Skeletal muscle tissue (tissue), 5 donors: ENCODE measurements at places on chromosomes 12 and 14. TPM values are rescaled to one million over a fixed set of nuclear protein-coding genes. Genes with fewer than 3 reads are reported as not detected.

The KRT78 gene
- not detected for total RNA-seq

The NFATC4 gene
- 21.4 TPM for total RNA-seq

The HNRNPA1 gene
- 467 TPM for total RNA-seq

The PRDM4 gene
- total RNA-seq = 9.9 TPM

The ANP32D gene
- not detected for total RNA-seq

The PLEKHG7 gene
- 0.52 TPM for total RNA-seq

The SLCO1B3 gene
- under 0.01 TPM for total RNA-seq

The DPPA3 gene
- not detected for total RNA-seq

The SERPINA10 gene
- total RNA-seq = not detected

The LRRIQ1 gene
- not detected for total RNA-seq

The TEDC1 gene
- 2.1 TPM for total RNA-seq

The MORN3 gene
- total RNA-seq = under 0.01 TPM

The TEX52 gene
- not detected for total RNA-seq

The MGST1 gene
- 12.5 TPM for total RNA-seq

The INSM2 gene
- not detected for total RNA-seq

The FOXM1 gene
- total RNA-seq = 0.52 TPM

The ZFHX2 gene
- not detected for total RNA-seq

The LPAR5 gene
- 1.0 TPM for total RNA-seq

The B4GALNT3 gene
- total RNA-seq = 4.2 TPM

The OR6S1 gene
- not detected for total RNA-seq

The PRMT5 gene
- total RNA-seq = 60.0 TPM

The FMNL3 gene
- total RNA-seq = 19.3 TPM

The FGD6 gene
- 5.7 TPM for total RNA-seq

The C12orf76 gene
- total RNA-seq = 23.0 TPM

The FAIM2 gene
- 1.6 TPM for total RNA-seq

The MMP19 gene
- 2.6 TPM for total RNA-seq

The GALNT9 gene
- total RNA-seq = 0.52 TPM

The COX8C gene
- total RNA-seq = not detected

The LARP4 gene
- 37.6 TPM for total RNA-seq

The SOAT2 gene
- total RNA-seq = under 0.01 TPM

The TAS2R50 gene
- total RNA-seq = 7.8 TPM

The CHPT1 gene
- total RNA-seq = 18.3 TPM

The CDC42BPB gene
- total RNA-seq = 50.1 TPM

The FAM186B gene
- not detected for total RNA-seq

The HOXC5 gene
- 0.52 TPM for total RNA-seq

The TUBA1B gene
- 674 TPM for total RNA-seq

The KRT8 gene
- total RNA-seq = 1.6 TPM

The TECPR2 gene
- total RNA-seq = 12.0 TPM

The PZP gene
- 1.0 TPM for total RNA-seq

The CLEC7A gene
- total RNA-seq = 2.1 TPM
